Astrocyte (in vitro differentiated cells and primary cell): ENCODE measurements at places on chromosomes 5 and 9.

- peak; percentile 23 for DNase-seq
These were observed 103.0 kb downstream of the NTRK2 start for GRCh38 chr9:84772511-84772910.

GRCh38 chr5:112604732-112605630 lies 132.7 kb upstream of the APC start:
- no peak for DNase-seq

DNA sequence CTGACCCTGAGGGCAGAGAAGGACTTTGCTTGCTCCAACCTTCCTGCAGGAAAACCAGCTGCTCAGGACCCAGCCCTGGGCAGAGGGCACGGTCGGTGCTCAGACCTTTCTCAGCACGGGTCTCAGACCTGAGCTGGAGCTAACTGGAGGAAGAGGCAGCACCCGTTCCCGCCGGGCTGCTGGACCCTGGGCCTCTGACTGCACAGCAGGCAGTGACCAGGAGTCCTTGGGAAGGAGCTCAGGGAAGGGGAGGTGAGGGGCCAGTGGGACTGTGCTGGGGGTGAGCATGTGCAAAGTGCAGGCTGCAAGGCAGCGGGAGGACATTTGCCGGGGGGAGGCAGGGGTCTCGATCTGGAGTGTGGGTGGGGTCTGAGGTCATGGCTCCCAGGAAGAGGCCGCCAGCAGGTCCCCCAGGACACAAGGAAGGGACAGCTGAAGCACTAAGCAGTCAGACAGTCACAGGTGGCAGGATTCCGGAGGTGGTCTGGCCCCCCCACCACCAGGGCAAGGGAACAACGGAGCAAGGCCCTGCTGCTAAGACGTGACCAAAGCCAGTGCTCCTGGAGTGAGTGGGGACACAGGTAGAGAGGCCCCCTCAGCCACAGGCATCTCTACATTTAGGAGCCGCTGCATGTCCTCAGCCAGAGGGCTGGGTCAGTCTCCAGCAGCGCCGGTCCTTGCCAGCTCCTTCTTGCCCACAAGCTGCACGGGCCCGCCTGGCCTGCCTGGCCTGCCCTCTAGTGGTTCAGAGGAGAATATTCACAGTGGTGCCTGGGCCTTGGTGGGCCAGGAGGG lies 4.8 kb upstream of the DPM2 start:
- DNase-seq = no peak

GRCh38 chr5:61160497-61160896 lies 1.8 kb downstream of the SMIM15 start:
- DNase-seq = no peak

DNA sequence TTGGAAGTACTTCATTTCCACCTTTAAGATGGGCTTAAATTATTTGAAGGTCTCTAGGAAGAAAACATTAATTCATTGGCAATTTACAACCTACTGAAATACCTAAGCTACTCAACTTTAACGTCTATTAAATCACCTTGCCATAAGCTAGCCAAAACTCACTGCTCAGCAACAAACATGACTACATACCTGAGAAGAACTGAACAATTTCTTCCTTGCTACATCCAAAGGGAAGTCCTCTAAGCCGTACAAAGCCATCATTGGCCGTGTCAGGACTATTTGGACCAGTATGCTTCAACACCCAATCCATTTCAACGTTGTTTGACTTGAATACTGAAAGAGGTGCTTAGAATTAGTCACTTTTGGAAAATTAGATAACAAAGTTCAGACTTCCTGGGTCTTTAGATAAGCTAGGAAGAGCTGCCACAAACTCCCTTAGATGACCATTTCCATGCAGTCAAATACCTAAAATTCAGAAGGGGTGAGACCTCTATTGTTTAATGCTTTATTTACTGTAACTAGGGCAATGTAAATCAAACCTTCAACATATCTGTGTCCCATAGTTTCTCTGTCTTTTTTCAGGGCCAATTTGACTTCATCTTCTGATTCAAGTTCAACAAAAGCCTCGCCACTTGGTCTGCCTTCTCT lies 2.6 kb downstream of the HNRNPH1 start:
- peak; percentile 43 for DNase-seq

DNA sequence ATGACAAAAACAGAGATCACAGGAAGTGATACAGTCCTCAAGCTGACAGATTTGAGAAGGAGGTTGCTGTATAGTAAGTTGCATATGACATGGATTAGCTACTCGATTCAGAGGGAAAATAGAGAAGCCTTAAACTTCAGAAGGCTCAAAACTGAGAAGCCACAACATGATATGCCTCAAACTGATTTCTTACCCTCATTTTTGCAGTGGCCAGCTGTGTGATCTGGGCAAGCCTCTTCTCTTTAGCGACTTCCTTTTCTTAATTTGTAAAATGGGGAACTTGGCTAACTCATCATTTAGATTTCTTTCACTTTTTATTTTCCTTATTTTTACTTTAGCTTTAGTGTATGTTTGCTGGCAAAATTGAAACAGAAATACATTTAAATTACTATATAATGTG lies 421.1 kb downstream of the KIF4B start:
- no peak for DNase-seq

GRCh38 chr5:59832577-59833301 lies 60.8 kb downstream of the PDE4D start:
- no peak for DNase-seq

GRCh38 chr9:88661759-88662158 lies 126.8 kb downstream of the NXNL2 start:
- DNase-seq = no peak

- no peak for DNase-seq
These were observed 119.4 kb upstream of the MVB12B start for GRCh38 chr9:126207256-126207655.

- DNase-seq = no peak
These were observed 374.9 kb upstream of the TNC start for GRCh38 chr9:115492869-115493268.

GRCh38 chr5:109628591-109628990 lies 61.1 kb upstream of the MAN2A1 start:
- no peak for DNase-seq

DNA sequence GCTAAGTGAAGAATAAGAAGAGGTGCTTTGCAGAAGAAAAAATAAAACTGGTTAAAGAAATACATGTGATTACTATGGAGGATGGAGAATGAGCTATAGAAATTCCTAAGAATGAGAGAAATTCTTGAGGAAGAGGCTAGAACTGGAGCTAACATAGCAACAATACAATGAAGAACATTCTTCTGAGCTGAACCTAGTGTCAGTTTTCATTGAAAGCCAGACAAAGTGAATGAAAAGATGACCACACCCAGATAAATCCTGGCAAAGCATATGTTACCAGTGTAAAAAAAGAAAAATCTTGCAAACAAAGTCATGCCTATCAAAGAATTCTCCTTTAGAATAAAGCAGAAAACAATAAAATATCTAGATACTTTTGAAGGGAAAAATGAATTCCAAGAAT lies 39.6 kb downstream of the SGCD start:
- DNase-seq = peak; percentile 21

- DNase-seq = no peak
These were observed 200.7 kb downstream of the LURAP1L start for GRCh38 chr9:12975496-12975895.

DNA sequence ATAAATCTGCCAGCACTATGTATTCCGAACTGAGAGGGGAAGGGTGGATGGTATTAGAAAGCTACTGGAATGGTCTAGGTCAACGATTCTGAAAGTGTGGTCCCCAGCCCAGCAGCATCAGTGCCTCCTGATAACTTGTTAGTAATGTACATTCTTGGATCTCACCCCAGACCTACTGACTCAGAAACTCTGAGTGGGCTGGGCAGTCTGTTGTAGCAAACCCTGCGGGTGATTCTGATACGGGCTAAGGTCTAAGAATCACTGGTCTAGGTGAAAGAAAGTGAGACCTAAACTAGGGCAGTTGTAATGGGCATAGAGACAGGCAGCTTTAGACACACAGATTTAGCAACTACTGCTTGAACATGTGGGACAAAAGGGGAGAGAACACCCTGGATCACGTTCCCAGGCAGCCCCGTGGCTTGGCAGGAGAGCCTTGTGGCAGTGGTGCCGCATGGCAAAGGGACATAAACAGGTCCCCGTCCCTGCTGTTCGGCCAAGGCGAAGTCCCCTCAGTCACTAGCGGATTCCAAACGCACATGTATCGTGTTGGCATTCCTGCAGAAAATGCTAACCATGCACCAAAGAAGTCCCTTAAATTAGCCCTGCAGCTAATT lies 216.3 kb downstream of the TTLL11 start:
- peak; percentile 84 for DNase-seq

GRCh38 chr5:137142346-137142745 lies 356.8 kb downstream of the SPOCK1 start:
- DNase-seq = no peak

GRCh38 chr9:89024727-89025126 lies 33.5 kb downstream of the S1PR3 start:
- DNase-seq = no peak

GRCh38 chr9:105355781-105356180 lies 92.1 kb upstream of the FSD1L start:
- DNase-seq = peak; percentile 59

- DNase-seq = peak; percentile 10
These were observed 1.1 kb downstream of the BAG1 start for GRCh38 chr9:33263131-33264002.

DNA sequence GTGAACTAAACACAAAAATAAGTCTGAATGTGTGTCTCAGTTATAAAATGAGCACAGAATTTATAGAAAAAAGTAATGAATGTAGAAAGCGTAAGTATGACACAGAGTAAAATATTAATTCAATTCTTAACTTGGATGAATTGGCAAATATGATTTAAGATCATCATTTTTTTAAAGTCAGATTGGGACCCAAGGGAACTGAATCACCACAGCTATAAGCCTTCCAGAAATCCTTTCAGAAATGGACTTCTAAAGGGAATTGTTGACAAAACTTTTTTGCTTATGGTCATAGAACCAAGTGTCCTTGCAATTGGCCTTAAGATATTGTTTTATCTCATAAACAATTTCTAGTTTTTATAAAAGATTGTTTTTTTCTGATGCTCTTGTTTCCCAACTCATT lies 495.1 kb upstream of the DAB2 start:
- no peak for DNase-seq

GRCh38 chr5:20611620-20612019 lies 623.6 kb upstream of the CDH18 start:
- no peak for DNase-seq

DNA sequence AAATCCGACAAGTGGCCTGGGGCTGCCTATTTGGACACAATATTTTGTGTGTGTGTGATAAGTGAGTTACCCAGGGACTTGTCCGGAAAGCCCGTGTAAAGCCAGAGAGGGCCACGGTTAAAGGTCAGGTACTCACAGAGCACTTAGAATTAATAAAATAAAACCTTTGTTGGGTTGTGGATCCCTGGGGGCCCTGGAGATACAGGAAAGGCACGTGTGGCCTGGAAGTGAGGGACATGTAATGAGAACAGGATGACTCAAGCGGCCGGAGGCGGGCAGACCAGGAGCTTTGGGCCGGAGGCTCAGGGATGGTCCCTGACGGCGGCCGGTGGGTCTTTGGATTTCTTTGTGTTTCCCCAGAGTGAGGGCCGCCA lies 1.0 kb downstream of the DMRT2 start:
- no peak for DNase-seq

- DNase-seq = no peak
These were observed 42.1 kb downstream of the GALNT12 start for GRCh38 chr9:98849563-98849962.

DNA sequence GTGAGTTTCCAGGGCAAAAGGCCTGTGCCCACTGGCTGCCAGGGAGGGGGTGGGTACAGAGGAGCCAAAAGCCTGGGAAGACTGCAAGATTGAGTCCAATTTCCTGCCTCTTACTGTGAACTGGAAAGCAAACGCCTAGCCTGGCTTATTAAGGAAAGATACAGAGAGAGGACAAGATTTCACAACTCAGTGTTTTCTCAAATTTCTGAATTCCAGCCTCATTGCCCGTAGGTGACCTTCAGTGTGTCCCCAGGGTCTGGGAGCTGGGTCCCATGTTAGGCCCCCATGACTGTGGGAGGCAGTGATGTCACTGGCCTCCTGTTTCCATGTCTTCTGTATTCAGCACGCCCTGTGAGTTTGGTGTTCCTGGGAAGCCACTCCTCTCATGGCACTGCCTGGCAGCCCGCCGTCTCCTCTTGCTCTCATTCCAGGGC lies 60.6 kb upstream of the PTPN3 start:
- DNase-seq = no peak

GRCh38 chr9:75993434-75993833 lies 103.0 kb downstream of the PCSK5 start:
- peak; percentile 65 for DNase-seq

DNA sequence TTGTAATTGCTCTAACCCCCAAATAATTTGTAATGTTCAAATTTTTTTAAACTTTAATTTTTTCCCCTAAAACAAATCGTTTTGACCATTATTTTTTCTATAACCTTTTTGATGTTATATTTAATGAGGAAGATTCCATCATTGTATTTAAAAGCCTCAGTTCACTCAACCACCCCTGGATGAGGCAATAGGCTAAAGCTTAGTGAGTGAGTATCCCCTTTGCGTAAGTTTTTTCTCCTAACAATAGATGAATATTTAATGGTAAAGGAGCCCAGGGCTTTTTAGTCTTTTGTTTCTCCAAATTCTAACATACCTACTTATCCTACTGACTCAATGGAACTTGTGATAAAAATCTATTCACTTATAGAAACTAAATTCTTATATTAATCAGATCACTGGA lies 38.1 kb downstream of the ALDH1A1 start:
- DNase-seq = no peak

DNA sequence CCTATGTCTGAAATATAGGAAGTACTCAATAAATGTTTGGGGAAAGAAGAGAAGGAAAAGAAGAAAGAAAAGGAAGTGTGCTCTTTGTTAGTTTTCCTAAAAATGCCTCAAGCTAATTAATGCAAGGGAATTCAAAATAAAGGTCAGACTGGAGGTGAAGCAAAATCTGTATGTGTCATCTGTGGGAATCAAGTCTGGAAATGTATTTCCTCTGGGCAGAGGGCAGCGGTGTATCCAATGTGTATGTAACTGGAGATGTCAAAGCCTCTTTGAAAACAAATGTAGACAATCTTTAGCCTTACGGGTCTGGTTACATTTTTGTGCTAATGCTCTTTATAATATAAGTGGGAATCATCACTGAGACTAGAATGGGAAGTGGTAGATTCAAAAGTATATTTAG lies 471.4 kb downstream of the MAN2A1 start:
- DNase-seq = no peak

DNA sequence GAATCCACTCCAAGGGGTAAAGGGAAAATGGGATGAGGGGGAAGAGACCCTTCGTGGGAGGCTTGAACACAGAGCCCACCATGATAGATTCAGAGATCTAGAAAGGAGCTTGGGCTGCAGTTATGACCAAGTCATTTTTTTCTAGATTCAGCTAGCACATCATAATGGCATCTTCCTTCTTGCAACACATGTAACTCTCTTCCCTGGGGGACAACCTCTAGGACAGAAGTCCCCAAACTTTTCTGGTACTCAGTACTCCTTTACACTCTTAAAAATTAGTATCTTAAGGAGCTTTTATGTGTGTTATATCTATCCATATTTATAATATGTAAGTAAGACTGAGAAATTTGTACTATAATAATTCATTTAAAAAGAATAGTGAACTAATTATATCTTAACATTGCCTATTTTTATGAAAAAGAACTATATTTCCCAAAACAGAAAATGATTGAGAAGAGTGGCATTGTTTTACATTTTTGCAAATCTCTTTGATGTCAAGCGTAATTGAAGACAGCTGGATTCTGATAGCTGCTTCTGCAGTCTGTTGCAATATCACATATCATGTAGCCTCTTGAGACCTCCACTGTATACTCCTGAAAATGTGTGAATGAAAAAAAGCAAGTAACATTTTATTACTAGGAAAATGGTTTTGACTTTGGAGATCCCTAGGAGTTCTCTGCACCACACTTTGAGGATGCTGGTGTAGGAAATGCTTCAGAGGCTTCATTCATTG lies 875 bp downstream of the ACO1 start:
- no peak for DNase-seq

- no peak for DNase-seq
These were observed 129.5 kb downstream of the RGS3 start for GRCh38 chr9:113592876-113593575.
